MCF 10A (cell line): ENCODE measurements at places on chromosomes 4 and X.

- no peak for DNase-seq
These were observed at the start of gene TEX28 for GRCh38 chrX:154294791-154295574. TEX28 (minus strand) TSS chrX:154295124; CDS start chrX:154292117, 3,007 bp downstream.

DNA sequence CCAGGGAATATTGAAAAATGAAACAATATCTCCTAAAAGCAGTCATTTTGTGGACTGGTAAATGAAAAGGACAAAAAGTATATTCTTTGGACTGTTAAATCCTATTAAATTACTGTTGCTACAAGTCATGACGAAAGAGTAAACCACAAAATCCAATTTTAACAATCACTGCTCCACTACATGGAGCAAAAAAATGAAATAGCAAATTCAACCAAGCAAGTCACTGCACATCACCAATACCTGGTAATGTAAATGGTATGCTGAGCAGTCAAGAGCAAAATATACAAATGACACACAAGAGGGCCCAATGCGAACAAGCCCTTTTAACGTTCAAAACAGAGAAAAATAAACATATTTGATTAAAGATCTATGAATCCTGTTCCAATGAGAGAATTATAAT is 126.2 kb downstream of the KLHL13 start:
- peak; percentile 27 for DNase-seq

- no peak for DNase-seq
These were observed 12.2 kb upstream of the NUDT9 start for GRCh38 chr4:87410157-87410556.

DNA sequence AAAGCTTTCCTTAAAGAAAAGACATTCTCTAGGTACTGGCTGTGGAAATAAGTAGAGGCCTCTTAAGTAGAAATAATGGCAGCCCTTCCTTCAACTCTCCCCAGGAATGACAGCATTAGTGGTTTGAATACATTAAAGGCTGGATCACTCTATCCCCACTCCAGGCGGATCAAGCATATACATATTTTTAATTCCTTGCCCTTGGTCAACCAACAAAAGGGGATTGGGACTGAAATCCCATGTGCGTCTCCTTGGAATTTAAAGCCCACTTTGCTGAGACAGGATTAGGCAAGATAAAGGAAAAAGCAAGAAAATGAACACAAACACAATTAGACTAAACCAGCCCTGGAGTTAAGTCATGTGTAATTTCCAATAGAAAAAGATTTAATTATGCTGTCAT is 391.3 kb downstream of the PPP1R2C start:
- DNase-seq: no peak

DNA sequence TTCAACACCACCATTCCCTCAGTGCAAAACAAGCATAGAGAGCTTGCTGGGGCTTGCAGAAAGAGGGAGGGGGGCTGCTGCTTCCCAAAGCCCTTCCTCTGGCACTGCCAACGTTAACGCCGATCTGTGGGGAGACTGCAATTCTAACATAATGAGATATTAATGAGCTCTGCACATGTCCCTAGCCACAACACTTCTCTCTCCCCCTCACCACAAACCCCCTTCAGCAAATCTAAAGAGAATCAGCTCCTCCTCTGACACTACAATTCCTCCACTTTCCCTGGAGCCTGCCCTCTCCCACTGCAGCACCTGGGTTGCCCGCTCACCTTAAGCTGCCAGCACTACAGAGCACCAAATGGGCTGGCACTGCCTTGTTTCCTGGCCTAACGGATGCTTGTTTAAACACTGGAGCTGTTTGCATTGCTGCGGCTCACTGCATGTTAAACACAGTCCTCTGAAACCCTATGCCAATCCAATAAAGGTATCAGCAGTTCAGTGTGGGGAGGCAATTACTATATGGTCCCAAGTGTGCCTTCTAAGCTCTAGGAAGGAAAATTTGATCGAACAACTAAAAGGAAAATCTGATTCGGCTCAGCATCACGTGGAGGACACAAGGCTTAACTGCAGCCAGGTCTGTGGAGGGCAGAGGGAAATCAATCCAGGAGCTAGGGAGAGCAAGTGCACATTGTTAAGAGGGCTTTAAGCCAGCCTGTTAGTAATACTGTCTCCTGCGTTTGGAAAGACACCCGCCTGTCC is 232.4 kb downstream of the MAML3 start:
- no peak for DNase-seq

DNA sequence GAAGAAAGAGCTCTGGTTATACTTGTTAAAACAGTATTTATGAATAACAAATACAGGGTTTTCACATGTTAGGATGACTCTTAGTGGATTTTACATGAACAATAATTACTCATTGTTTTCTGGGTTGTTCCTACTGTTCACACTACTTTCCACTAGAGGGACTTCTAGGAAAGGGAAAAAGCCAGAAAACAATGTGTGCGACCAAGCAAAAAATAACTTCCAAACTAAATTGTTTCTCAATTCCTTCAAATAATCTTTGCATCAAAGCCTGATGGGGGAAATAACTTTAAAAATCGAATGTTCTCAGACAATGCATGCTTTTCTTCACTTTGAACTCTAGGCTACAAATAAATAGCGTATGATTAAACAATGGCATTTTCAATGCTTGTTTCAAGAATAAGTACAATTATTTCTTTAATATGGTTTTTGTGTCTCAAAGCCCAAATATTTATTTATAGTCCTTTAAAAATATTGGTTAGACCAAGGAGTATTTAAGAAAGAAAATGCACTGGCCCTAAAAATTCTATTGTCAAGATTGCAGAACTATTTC is 72.1 kb upstream of the ETNPPL start:
- DNase-seq: peak; percentile 67

DNA sequence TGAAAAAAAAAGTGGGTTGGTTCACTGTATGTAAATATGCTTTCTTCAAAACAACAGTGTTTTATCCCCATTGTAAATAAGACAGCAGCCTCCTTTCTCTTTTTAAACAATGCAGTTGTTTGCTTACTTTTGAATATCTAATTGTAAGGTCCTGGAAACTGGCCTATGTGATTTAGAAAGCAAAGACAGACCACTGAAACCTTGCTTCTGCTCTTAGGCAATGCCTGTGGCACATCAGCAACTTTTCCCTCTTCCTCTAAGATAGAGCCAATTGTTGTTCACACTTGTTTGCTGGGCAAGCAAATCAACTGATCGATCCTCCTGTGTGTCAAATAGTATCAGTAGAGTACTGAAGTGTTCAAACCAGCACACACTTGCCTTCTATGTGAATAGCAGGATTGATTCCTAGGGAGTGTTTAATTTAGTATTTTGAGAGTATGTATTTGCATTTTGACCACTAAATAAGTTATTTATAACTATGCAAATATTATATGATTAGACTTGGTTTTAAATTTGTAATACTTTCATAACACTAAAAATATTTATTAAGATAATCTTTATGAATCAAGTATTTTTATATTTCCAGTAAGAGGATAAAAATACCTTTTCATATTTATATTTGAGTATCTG is 55.4 kb upstream of the GRPR start:
- DNase-seq: no peak

- DNase-seq: no peak
These were observed 19.6 kb upstream of the ABRAXAS1 start for GRCh38 chr4:83504503-83504902.

DNA sequence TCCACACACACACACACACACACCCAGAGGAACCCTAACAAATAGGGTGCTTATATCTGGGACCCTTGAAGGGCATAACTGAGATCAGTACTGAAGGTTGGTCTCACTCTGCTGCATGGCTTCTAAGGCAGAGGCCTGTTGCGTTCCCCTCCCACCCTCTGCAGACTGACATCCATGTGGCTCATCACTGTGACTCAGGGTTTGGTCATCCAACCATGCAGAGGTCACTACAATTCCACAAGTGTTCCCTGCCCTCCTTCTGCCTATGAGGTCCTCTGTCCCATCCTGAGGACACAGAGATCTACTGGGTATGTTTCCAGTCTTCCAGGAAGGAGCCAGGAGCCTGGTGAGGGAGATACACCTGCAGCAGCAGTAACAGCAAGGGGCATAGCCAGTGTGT is 55.8 kb downstream of the XAGE2 start:
- DNase-seq: peak; percentile 36

GRCh38 chr4:13938299-13938698 is 310.8 kb upstream of the BOD1L1 start:
- DNase-seq: no peak

DNA sequence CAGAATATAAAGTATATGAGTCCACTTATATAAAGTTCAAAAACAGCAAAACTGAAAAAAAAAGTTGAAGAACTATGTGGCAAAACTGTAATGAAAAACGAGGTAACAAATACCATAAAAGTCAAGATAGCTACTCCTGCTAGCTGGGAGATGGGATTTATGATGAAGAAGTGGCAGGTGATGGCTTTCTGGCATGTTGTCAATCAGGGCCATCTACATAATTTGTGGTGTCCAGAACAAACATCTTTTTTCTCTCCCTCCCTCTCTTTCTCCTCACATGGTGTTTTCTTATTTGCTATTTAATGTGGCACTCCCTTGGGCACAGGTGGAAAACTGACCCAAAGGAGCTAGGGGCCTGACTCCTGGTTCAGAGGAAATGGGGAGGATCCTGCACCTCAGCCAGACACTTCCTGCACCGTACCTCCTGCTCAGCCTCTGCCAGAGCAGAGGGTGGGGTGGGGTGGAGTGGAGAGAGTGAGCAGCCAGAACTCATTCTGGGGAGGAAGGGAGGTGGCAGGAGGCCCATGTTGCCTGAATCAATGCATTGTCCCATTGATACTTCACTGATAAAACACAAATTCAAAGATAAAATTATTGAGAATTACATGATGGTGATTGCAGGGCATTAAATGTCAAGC is 5.3 kb upstream of the SAP30 start:
- no peak for DNase-seq

- DNase-seq: no peak
These were observed 237.5 kb downstream of the SHOX start for GRCh38 chrX:867966-868647.

DNA sequence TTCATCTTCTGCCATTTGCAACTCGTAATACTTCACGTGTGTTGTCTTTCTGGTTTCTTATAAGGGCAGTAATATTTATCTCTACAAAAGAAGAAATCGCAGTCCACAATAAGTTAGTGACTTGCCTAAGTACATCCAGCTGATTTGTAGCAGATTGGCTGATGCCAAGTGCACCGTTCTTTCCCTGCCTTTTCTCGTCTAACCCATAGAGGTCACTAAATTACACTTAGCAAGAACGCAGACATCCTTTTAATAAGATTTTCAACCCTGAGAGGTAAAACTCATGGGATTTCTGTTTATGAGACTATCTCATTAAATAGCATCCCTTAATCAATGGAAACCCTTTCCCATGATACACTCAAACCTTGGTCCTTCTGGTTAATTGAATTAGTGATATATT is 408.6 kb upstream of the ACTRT1 start:
- DNase-seq: peak; percentile 17

DNA sequence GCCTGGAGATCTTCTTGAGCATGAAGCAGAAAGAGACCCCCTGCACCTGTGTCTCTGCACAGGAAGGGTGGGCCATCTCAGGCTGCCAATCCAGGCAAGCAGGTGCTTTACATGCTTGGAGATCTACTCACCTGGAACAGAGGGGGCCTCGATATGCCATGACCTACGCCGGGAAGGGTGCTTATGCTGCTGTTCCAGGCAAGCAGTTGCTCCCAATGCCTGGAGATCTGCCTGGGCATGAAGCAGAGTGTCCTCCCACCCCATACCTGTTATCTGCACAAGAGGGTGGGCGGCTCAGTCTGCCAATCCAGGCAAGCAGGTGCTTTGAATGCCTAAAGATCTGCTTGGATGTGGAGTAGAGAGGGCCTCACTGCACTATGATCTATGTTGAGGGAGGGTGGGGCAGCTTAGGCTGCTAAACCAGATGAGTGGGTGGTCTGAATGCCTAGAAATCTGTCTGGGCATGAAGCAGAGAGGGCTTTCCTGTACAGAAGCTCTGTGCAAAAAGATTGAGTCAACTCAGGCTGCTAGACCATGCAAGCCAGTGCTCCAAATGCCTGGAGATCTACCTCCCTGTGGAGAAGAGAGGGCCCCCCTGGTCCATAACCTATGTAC is 104.5 kb upstream of the QRFPR start:
- no peak for DNase-seq

DNA sequence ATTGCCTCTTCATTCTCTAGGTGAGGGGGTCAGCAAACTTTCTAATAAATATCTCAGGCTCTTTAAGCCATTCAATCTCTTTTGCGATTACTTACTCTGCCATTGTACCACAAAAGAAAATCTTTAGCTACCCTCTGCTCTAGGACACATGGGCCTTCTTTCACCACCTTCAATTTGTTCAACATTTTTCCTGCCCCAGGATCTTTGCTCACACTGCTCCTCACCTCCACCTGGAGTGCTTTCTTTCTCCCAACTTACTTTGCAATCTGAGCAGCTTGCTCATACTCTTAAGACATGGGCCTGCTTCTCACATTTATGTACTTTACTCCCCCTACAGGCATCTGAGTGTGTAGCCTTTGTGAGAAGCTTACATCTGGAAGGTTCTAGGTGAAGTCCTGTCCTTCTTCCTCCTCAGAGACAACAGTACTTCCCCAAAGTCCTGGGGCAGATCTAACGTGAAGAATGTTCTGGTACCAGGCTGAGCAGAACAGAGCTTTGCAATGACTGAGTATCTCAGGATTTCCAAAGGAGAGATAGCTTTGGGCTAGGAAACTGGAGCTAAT is 55.0 kb upstream of the PRDM5 start:
- peak; percentile 57 for DNase-seq

GRCh38 chr4:56048383-56048701 is 99.6 kb downstream of the CEP135 start:
- no peak for DNase-seq

DNA sequence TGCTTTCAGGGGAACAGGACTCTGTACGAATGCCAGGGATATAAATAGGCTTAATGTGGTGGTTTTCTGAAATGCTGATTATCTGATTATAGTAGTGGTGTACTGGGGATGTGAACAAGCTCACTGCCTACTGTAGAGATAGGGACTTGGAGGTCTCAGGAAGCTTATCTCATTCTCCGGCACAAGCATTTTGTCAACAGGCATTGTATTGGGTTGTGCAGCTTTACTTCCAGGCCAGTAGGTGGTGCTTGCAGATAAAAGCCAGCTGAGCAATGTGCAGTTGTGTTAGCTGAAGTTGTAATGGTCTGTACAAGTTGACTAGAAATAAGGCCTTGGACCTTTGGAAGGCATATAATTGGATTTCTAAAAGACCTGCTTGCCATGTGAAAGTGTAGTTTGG is 49.5 kb upstream of the TMLHE start:
- DNase-seq: peak; percentile 11

GRCh38 chr4:186144198-186144945 is 39.9 kb downstream of the FAM149A start:
- DNase-seq: peak; percentile 33

DNA sequence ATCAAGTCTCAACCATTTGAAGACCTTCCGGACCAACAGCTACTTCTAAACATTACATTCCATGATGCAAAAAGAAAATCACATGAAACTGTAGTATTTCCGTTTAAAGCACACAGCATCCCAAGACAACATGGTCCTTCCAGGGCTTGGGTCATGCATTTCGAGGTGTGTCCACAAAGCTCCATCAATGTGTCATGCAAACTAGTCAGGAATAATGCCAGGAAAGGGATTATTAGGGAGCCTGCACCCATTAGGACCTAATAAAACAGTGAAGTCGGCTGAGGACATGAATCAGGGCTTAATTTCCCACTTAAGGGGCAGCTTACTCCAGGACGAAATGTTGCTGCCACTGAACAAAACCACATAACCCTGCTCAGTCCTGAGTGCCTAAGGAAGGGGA is 177.9 kb downstream of the TSPAN5 start:
- DNase-seq: no peak

GRCh38 chr4:168334053-168334452 is 15.5 kb upstream of the DDX60 start:
- DNase-seq: no peak
